ENCODE measurements at places on chromosomes 5 and 9.
A peak's percentile ranks its signal among the peaks of the same experiment; 100 is the strongest.

DNA sequence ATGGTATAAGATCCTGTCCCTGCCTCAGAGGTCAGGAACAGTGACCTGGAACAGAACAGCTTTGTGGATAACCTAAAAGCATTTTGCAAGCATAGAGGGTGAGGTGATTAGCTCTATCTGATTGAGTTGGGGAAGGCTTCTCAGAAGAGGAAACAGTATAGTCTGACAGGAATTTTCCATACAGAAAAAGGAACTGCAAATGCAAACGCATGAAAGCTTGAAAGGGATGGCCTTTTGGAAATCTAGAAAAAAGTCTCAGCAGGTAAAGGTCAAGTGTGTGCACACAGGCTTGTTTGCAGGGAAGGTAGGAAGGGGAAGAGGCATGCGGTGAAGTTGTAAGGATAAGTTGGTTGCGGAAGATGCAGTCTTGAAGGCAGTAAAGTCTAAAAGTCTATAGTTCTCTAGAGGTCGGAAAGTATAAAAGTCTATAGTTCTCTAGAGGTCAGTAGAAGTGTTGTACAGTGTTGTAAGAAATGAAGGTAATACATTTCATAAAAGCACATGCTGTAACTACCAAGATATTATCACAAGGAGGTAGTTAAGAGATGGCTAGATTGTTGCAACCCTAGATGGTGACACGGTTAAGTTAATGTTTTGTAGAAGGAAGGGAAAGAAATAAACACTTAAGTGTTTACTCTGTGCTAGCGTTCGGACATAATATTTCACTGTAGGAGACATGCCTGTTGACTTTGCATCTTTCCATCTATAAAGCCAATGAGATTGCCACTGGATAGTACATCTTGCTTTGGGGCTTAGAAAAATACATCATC, 16.7 kb upstream of the HSPB3 start:
- DNase-seq, result peak; percentile 9

- peak; percentile 46 for DNase-seq
Measured at GRCh38 chr9:32589083-32589723, 16.2 kb upstream of the NDUFB6 start.

DNA sequence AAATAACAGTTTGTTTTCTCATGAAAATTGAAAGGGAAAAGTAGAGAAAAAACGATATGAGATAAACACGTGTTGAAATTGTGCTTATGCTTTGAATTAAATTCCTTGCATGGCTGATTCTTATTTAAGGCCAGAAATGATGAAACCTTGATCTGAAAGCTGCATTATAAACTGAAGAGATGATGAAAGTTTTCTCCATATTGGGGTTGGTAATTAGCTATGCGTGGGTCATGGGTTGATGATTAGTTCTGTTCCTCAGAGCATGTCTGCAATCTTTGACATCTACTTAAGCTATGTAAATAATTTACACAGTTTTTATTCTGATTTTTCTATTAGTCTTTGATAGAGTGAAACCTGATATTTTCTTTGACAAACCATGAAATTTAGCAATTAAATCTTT, 264.1 kb downstream of the CD180 start:
- no peak for DNase-seq

- no peak for DNase-seq
Measured at GRCh38 chr9:119280740-119281485, 88.3 kb downstream of the BRINP1 start.
